Pulmonary artery endothelial cell (primary cell): ENCODE measurements at places on chromosomes 12 and 14.

GRCh38 chr14:89121968-89122620 is 294.9 kb downstream of the FOXN3 start:
- no peak for DNase-seq

DNA sequence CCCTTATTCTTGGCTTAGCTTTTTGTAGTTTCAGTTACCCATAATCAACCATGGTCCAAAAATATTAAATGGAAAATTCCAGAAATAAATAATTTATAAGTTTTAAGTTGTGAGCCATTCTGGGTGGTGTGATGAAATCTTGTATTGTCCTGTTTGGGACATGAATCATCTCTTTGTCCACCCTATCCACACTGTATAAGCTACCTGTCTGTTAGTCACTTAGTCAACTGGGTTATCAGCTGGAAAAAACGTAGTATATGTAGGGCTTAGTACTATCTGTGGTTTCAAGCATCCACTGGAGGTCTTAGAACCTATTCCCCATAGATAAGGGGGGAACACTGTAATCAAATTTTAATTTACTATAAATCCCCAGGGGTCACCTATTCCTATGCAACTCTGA is 52.7 kb downstream of the NKX2-1 start:
- no peak for DNase-seq

DNA sequence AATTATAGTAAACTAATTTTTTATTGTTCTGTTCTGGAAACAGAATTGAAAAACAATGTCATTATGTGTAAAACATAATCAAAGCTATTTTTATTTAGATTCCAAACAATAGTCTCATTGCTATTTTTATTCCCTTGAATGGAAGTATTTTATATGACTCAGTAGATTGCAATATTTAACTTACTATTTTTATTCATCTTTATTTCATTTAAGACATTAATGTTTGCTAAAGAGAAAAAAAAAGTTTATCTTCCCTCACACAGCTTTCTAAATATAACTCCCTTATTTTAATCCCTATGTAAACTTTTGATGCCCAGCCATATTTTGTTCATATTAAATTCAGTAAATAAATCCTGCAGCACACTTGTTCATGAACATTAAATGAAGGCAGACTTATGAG is 622.4 kb downstream of the SLC6A15 start:
- DNase-seq: no peak

- DNase-seq: peak; percentile 10
Measured at GRCh38 chr14:67571275-67571990, 28.6 kb downstream of the PIGH start.

DNA sequence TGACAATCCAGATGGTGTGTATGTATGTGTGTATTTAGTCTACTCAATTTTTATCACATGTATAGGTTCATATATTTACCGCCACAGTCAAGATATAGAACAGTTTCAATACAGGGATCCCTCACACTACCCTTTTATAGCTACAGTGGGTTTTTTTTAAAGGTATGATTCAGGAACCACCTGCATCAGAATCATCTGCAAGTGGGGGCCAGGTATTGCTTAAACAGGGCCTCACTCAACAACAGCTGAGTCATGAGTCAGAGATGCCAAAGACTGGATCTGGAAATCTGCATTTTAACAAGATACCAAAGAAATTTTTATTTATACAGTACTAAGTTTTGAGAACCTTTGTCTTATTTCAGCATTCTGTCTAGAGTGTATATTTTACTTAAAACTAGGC is 117.6 kb downstream of the SLC35F4 start:
- DNase-seq: no peak
